ENCODE measurements at places on chromosomes 13 and 19.

- DNase-seq: no peak
Observed at GRCh38 chr13:94209117-94209516, 270.4 kb downstream of the DCT start.

DNA sequence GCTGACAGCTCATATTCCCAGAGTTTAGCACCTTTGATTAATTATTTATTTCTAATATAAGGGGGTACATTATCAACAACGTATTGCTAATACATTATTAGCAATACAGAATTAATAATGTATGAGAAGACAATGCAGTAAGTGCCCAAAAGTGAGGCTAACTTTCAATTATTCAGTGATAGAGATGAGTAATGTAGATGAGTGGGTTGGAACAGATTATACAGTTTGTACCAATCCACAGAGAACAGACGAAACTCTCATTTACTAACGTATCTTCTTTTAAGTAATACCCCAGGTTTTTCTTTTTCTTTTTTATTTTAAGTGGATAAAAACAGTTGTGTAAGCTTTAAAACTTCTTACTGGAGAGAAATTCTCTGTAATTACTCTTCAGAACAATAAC is 36.7 kb upstream of the RBM26 start:
- DNase-seq: no peak

DNA sequence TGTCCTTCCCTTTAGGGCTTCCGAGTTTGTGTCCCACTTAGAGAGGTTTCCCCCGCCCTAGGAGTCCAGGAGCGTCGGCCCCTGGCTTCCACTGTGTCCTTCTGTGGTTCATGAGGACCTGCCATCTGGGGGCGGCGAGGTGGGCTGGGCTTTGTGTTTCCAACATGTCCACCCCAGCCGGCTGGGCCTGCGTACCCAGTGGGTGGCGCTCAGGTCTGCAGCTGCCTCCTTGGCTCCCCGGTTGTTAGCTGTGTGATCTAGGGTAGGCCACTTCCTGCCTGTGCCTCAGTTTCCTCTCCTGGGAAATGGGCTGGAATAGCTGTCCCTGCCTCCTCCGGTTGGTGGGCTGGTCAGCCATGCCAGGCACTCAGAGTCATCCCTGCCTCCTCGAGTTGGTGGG is 28.4 kb downstream of the KDM4B start:
- no peak for DNase-seq

DNA sequence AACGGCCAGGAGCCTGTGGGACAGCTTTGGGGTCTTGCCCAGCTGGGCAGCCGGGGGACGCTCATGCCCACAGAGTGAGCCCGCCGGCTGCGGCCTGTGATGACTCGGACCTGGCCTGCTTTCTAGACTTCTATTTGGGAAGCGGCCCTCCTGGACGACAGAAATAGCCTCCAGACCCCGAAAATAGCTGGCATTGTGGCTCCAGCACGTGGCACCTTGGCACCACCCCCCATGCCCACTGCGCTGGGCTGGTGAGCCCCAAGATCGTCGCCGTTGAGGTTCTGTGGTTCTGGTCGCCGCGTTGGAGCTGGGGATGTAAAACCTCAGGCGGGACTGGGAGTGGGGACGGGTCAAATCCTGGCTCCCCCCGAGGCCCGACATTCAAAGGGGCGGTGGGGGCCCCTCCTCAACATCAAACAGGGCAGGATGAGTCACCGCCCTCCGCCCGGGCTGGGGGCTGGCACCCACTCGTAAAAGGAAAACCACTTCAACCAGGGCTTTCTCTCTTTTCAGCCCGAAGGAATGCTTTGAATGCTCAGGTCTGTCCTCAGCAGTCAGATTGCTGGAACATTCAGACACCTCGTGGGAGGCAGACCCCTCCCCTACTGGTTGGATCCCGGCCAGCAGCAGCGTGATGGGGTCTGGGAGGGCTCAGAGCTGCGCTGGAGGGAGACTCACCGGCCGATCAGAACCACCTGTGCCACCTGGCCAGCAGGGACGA is 42.1 kb downstream of the GADD45B start:
- DNase-seq: no peak

DNA sequence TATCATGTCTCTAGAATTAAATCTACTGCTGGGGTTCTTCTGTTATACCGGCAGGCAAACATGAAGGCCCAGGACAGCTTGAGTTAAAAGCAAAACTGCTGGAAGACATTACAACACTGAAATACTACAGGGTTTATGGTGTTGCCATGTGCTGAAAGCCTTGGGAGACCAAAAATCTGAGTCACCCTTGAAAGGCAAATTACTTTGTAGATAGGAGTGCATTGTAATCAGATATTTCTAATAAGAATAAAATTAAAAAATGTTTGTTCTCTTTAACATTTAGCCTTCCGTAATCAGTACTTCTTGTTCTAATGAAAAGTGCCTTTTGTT is 181.3 kb downstream of the PCDH9 start:
- DNase-seq: no peak

DNA sequence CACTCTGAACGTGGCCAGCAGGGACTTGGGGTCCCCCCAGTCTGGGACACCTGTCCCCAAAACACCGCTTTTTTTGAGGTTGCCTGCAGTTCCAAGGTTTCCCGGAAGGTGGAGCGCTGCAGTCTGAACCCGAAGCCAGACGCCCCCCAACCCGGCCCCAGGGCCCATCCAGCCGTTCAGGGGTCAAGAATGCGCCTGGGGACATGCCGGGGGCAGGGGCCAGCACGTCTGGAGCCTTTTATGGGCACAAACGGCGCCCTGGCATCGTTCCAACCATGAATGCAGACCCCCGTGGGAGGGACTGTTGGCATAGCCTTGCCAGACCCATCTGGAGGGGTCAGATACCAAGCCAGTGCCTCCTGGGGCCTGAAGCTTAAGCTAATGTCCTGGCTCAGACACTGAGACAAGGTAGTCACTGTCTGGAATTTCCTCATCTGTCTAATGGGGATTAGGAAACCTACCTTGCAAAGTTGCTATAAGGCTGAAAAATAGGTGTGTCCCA is 6.9 kb downstream of the S1PR5 start:
- peak; percentile 69 for DNase-seq

- no peak for DNase-seq
Observed at GRCh38 chr13:82758044-82758443, 1124.2 kb downstream of the SLITRK1 start.

Measured in CD4-positive, alpha-beta T cell treated with Interleukin-1 beta for 1 hour (primary cell).